ENCODE measurements at places on chromosomes 2 and 18. TPM values are rescaled to one million over a fixed set of nuclear protein-coding genes. Genes with fewer than 3 reads are reported as not detected.

TLX2 gene
- total RNA-seq = 5.5 TPM

NYAP2 gene
- total RNA-seq = not detected

IL1R1 gene
- total RNA-seq = 1.1 TPM

LIMS3 gene
- total RNA-seq = 0.69 TPM

IL18RAP gene
- total RNA-seq = 0.54 TPM

ESCO1 gene
- total RNA-seq = 11.6 TPM

SMYD1 gene
- not detected for total RNA-seq

ADD2 gene
- 0.08 TPM for total RNA-seq

C2orf15 gene
- total RNA-seq = 1.1 TPM

Measured in GM12878 (cell line).